ENCODE measurements at places on chromosomes 5 and 9. TPM values are rescaled to one million over a fixed set of nuclear protein-coding genes. Genes with fewer than 3 reads are reported as not detected.
A peak's percentile ranks its signal among the peaks of the same experiment; 100 is the strongest.

The FAM240B gene
- not detected for polyA plus RNA-seq

The TAF11L5 gene
- not detected for polyA plus RNA-seq

DNA sequence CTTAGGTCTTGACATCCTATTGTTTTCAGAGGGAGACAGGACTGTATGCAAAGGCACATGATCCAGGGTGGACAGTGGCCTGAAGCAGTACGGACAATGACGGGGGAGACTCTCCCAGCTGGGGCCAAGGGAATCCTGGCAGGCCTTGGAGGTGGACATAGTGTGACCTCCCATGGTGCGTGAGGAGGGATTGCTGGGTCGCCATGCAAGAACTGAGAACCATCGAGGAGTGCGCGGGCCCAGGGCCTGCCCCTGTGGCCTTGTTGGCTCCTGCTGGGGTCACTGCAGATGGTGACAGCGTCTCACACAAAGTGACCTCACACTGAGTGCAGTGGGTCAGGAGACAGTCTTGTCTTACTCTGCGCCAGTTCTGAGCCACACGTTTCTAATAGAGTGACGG is 192.4 kb downstream of the GADD45G start:
- DNase-seq: no peak

- peak; percentile 12 for DNase-seq
Observed at GRCh38 chr5:135426102-135427082, 20.8 kb downstream of the DCANP1 start.

GRCh38 chr5:99614888-99615287 is 686.1 kb upstream of the CHD1 start:
- DNase-seq: no peak

DNA sequence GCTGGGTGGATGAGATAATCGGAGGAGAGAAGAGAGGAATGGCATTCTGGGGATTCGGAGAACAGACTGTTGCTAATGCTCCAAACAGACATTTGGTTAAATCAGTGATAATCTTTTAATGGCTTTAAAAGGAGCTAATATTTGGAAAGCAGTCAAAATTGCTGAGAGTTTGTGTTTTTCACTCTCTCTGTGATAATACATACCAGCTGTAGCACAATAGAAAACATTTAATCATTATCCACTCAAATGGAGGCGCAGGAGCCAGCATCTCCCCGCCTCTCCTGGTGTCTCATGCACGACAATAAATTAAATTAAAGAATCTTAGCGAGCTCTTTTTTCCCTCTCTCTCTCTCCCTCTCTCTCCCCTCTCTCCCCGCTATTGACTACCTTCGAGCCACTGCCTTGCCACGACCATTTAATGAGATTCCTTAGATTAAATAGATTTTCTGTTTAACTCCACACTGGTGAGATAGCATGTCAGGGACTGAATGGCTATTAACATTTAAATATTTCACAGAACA is 268.6 kb upstream of the MVB12B start:
- DNase-seq: no peak

- peak; percentile 72 for DNase-seq
Observed at GRCh38 chr9:36151316-36152210, 15.0 kb downstream of the GLIPR2 start.

DNA sequence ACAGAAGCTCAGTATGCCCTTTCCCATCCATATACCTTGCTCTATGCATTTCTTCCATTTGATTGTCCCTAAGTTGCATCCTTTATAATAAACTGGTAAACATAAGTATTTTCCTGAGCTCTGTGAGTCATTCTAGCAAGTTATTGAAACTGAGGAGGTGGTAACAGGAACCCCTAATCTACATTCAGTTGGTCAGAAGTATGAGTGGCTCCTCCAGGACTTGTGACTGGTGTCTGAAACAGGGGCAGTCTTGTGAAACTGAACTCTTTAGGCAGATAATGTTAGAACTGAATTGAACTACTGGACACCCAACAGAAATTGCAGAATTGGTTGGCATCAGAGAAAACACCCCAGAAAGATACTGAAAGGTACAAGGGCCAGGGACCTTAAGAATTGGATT is 133.1 kb upstream of the POU5F2 start:
- DNase-seq: no peak

- DNase-seq: no peak
Observed at GRCh38 chr9:99576876-99577275, 244.8 kb upstream of the NR4A3 start.

The PRKAA1 gene
- 25.4 TPM for polyA plus RNA-seq

GRCh38 chr5:17989036-17989435 is 354.8 kb downstream of the TAF11L14 start:
- DNase-seq: no peak

DNA sequence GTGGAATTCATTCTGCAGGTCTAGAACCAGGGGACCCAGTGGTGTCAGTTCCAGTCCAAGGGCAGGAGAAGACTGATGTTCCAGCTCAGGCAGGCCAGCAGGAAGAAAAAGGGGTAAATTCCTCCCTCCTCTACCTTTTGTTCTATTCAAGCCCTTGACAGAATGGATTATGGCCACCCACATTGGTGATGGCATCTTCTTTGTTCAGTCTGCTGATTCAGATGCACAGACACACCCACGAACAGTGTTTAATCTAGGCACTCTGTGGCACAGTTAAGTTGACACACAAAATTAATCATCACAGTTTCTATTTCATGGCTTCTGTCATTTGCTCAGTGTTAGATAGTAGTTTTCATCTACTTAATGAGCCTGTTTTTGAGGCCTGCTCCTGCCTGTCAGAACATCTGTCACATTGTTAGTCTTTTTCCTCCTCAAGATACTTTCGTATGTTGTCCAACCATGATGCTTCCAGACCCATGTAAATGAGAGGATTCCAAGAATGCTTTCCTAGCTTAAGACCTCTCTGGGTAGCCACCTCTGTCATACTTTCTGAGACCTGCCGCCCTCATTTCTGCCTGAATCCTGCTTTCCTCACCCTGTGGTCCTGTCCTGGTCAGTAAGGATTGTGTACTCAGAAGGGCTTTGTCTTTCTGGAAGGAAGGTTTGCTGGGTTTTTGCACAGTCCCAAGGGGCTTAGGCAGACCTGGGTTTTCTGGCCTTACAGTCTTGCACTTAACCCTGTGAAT is 72.5 kb downstream of the SPIN1 start:
- no peak for DNase-seq

GRCh38 chr9:130972277-130972956 is 33.4 kb upstream of the FIBCD1 start:
- no peak for DNase-seq

- peak; percentile 55 for DNase-seq
Observed at GRCh38 chr5:133242221-133242835, 190.5 kb downstream of the HSPA4 start.

DNA sequence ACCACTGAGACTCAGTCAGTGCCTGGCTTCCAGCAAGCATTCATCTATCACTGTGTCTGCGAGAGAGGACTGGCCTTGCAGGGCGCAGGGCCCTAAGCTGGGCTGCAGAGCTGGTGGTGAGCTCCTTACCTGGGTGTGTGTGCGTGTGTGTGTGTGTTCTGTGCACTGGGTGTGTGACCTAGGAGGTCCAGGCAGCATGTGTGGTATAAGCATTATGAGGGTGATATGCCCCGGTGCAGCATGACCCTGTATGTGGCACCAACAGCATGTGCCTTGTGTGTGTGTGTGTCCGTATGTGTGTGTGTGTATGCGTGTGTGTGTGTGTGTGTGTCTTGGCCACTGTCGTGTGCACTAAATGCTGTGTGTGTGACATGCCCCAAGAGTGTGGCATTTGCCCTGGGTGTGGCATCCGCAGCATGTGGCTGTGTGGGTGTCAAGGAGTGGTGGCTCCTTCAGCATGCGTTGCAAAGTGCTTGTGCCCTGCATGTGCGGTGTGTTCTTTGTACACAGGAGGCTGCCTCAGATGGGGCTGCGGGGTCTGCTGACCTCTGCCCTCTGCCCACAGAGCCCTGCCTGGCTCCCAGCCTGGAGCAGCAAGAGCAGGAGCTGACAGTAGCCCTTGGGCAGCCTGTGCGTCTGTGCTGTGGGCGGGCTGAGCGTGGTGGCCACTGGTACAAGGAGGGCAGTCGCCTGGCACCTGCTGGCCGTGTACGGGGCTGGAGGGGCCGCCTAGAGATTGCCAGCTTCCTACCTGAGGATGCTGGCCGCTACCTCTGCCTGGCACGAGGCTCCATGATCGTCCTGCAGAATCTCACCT is 3.3 kb downstream of the FGFR4 start:
- no peak for DNase-seq

- no peak for DNase-seq
Observed at GRCh38 chr9:124394596-124394995, 20.6 kb downstream of the PSMB7 start.

The FOXD1 gene
- polyA plus RNA-seq: not detected

- DNase-seq: no peak
Observed at GRCh38 chr9:96651626-96652025, 3.5 kb downstream of the PRXL2C start.

The RAB3C gene
- polyA plus RNA-seq: not detected

The PDE8B gene
- polyA plus RNA-seq: 0.37 TPM

The CFAP77 gene
- polyA plus RNA-seq: not detected

The COL5A1 gene
- polyA plus RNA-seq: 0.13 TPM

DNA sequence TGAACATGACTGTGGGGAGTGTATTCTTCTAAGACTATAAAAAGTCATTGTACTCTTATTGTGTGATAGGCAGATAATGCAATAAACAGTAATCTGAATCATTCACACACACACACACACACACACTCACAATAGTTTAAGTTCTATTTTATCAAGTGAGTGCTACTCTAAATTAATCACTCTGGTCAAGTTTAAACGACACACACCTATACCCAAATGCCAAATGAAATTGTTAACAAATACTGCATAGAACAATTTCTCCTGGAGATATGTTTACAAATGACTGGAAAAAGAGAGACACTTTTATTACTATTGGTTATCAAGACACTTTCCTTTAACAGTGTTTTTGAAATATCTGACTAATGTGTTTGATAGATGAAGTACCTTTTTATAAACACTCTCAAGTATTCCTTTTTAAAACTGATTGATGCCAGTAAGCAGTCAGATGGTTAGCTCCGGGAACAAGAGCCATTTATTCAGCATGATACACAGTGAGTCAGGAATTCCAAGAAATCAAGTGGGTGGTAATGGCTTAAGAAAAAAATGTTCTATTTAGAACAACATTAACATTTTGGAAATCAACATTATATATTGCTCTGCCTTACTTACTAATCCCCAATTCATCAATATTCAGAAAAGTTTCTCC is 521.6 kb upstream of the ST8SIA4 start:
- no peak for DNase-seq

DNA sequence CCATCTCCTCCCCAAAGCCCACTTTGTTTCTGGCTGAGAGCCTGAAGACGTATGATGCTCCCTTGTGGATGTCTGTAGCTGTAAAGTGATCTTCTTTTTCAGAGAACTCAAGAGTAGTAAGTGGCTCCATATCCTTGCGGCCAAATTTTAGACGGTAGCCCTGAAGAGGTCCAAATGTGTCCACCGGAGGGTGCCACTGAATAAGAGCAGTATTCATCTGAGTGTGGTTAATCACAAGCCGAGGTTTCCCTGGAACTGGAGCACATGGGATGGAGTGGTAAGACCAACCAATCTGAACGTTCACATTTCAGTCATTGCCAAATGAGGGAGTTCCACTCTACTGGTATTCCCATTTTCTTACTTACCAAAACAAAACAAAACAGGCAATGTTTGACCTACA is 686.5 kb upstream of the DMAC1 start:
- DNase-seq: no peak

DNA sequence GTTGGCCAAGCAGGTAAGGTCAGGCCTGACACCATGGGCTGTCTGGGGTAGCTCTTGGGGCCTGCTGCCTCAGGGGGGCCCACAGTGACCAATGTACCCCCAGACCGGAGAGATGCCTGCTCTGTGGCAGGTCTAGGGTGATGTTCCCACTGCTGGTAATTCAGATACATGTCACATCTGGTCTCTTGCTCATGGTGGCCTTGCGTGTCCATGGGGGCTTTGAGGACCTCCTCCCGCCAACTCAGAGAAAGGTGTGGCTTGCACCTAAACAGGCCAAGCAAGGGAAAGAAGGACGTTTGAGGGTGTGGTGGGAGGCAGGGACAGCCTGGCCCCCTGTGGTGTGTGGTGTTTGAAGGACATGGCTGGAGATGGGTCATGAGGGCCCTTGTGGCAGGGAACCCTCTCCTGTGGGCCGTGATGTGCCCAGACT is 75.2 kb downstream of the PHF2 start:
- DNase-seq: no peak

- DNase-seq: no peak
Observed at GRCh38 chr5:13477118-13477737, 467.3 kb downstream of the DNAH5 start.

The TPRN gene
- 2.0 TPM for polyA plus RNA-seq

DNA sequence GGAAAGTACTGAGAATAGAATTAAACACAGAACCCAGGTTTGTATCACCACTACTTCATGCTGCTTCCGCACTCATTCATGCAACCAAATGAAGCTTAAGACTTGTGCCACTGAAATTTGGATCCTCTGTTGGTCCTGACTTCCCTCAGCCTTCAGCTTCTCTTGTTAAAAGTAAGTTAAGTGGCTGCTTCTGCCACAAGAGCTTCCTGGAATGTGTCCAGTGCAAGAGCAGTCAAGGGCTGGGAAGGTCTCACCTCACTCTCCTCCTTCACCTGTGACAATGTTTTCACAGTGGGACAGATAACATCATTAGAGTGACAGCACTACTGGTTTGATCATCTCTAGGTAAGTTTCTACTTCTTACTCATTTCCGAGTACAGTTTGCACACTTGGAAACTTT is 7.9 kb downstream of the SNCAIP start:
- DNase-seq: no peak

GRCh38 chr5:35159370-35159742 is 70.9 kb downstream of the PRLR start:
- no peak for DNase-seq

GRCh38 chr5:58211441-58211840 is 248.4 kb downstream of the PLK2 start:
- DNase-seq: no peak

GRCh38 chr9:94690344-94690743 is 36.2 kb upstream of the AOPEP start:
- DNase-seq: no peak

DNA sequence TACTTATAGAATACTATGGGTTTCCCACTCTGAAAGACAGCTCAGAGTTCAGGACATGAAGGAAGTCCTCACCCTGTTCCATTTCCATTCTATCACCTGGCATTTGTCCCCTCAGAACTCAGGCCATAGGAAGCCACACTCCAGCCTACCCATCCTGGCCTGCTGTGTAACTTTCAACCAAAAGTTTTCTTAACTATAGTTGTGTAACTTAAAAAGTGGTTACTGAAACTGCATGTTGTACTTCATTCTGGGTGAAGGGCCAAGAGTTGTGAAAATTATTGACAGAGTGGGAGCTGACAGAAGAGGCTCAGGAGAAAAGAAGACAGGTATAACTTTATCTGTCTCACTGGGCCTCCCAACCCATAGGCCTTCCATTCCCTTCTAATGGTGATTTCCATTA is 212.5 kb downstream of the RAB3C start:
- DNase-seq: no peak
